Esophagus squamous epithelium (tissue), 5 donors: ENCODE measurements at places on chromosomes 4 and X. TPM values are rescaled to one million over a fixed set of nuclear protein-coding genes. Genes with fewer than 3 reads are reported as not detected.

DNA sequence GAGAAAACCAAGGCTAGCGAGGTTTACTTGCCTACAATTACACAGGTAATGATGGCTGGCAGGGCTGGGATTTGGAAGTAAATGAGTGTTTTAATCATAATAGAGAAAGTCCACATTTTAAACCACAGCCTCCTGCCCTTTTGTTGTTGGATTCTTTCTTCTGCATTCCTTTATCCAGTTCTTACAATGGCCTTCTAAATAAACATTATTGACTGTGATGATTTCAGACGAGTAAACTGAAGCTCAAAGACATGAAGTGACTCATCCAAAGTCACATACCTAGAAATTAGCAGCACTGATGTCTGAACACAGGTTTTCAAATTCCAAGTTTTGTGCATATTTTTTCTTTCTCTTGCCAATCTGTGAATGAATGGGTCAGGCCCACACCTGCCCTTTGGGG is 51.2 kb upstream of the C1QTNF7 start:
- no peak for DNase-seq

DNA sequence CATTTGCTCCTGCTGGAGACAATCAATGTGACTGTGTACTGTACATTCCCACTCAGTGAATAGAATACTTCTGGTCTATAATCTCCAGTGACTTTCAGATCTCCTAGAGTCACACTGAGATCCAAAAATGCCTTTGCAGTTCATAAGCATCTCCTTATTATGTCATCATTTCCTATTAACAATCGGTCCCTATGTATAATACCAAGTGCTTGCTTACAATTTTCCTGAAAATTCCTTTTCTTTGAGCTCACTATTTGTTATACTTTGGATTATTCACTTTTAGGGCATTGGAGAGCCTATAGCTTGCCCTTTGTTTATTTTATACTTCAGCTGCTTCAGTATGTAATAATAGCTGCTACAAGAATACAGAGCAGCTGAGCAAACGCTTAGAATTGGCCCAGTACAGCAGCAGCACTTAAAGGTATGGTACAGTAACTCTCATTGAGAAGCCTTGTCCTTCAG is 313.0 kb downstream of the DCTD start:
- no peak for DNase-seq

- DNase-seq = no peak
Measured at GRCh38 chr4:48367016-48367415, 25.7 kb downstream of the SLAIN2 start.

DNA sequence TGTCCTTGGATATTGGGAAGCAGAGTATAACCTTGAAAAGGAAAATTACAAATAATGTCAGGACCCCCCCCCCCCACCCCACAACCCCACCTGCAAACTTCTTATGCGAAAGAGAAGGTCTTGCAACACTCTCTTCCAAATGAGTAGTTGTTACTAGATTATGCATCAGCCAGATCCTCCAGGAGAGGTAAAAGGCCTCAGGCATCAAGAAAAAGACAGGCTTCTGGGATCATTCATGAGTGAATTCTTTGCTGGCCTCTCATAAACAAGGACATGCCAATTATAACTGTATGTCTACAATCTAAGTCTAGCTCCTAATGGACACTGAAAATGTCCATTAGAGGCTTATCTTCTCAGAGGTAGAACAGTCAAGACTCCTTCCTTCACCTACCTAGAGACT is 1443.3 kb downstream of the RAPGEF2 start:
- no peak for DNase-seq

Gene CDS1
- total RNA-seq = 25.2 TPM

Gene TRPC5OS
- total RNA-seq = not detected

Gene OTUD6A
- not detected for total RNA-seq

GRCh38 chr4:54783402-54784110 is 125.8 kb downstream of the KIT start:
- DNase-seq = no peak

Gene MAGEA11
- not detected for total RNA-seq

Gene ADH7
- 173 TPM for total RNA-seq

Gene UGT2A1
- not detected for total RNA-seq

- DNase-seq = no peak
Measured at GRCh38 chr4:179605196-179605595, 2163.0 kb upstream of the AGA start.

DNA sequence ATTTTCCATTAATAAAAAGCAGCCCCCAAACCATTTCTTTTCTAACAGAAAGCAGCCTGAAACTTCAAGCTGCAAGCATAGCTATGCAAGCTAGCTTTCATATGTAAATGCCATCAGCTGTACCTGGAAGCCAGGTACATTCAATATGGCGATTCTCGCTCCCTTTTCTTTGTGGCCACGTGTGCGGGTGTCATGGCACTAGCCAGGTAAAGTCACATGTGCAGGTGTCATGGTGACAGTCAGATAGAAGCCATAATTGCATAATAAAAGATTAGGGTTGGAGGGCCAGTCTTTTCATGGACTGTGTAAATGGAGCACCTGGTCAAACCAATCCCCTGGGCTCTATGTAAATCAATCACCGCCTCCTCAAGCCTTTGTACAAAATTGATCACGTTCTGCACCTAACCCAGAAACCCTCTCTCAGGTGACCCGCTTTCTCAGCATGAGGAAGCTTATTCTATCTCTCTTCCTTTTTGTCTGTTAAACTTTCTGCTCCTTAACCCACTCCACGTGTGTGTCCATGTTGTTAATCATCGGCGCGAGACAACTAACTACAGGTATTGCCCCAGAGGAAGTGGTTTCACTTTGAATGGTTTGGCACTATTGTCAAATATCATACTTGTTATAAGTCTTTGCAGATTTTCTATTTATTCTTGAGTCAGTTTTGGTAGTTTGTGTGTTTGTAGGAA is 18.0 kb upstream of the RHOXF2 start:
- DNase-seq = no peak

Gene SCARB2
- 91.2 TPM for total RNA-seq

DNA sequence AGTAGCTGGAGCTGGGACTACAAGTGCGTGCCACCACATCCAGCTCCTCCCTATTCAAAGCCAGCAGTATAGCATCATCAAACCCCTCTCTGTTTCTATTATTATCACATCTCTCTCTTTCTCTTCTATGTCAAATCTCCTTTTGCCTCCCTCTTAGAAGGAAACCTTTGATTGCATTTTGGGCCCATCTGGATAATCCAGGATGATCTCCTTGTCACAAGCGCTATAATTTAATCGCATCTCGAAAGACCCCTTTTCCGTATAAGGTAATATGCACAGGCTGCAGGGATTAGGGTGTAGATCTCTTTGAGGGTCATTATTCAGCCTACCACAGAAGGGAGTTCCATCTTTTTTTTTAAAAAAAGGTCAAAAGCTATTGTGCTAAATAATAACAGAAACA is 46.4 kb upstream of the TBC1D9 start:
- no peak for DNase-seq

Gene XG
- total RNA-seq = 8.0 TPM

DNA sequence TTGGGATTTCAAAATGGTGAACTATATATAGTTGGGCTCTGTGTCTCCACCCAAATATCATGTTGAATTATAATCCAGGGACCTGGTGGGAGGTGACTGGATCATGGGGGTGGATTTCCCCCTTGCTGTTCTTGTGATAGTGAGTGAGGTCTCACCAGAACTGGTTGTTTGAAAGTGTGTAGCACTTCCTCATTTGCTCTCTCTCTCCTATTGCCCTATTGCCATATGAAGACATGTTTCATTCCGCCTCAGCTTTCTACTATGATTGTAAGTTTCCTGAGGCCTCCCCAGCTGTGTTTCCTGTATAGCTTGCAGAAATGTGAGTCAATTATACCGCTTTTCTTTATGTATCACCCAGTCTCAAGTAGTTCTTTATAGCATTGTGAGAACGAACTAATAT is 545.6 kb downstream of the TRAM1L1 start:
- DNase-seq = no peak

DNA sequence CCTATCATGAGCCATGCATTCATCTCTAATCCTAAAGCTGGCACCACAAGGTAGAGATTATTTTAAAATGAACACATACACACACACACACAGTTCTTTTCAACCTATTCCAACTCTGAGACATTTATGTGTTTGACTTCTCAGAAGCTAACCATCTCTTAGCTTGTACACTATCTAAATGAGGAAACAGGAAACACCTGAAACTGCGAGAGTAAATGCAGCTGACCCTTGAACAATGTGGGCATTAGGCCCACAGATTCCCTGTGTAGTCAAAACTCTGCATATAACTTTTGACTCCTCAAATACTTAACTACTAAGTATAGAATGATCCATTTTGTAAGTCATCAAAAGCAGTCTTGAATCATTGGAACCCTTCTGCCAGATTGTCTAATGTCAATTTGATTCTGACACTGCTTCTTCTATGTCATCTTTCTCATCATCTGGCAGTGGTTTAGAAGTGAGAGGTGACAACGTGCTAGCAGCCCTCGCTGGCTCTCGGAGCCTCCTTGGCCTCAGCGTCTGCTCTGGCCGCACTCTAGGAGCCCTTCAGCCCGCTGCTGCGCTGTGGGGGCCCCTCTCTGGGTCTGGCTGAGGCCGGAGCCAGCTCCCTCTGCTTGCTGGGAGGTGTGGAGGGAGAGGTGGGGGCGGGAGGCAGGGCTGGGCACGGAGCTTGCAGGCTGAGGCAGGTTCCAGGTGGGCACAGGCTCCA is 21.4 kb upstream of the IL15 start:
- no peak for DNase-seq

DNA sequence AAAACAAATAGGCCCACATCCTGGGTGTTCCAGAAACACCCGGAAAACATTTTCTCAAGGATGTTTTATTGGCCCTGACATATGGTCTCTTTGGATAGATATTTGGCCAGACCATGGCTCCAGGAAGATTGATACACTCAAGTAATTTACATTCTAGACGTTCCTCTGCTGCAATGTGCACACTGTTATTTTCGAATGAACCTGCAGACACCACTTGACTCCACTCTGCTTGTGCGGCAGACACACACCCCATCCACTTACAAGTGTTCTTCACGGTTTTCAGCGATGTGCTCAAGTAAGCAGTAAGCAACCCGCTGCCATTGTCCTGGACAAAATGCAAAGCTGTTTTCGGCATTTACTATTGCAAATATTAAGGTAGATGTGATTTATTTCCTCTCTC is 12.0 kb upstream of the GPM6A start:
- no peak for DNase-seq

- DNase-seq = no peak
Measured at GRCh38 chr4:20570981-20571715, 129.1 kb upstream of the PACRGL start.

Gene XKRX
- 2.3 TPM for total RNA-seq

Gene VCX3A
- not detected for total RNA-seq

- no peak for DNase-seq
Measured at GRCh38 chr4:88985088-88985773, 71.8 kb downstream of the FAM13A start.

DNA sequence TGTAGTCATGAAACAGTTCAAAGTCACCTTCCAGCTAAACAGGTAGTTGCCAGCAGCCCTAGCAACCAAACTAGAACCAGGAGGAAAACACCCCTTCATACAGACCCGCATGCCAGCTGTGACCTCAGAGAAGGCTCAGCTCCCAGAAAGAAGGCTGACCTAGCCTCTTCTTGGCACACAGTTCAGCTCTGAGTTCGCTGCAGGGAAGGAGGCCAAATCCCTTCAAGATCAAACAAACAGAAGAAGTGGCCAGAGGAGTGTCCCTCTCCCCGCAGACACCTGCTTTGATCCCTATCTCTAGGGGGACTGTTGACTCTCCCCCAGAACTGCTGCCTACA is 56.0 kb downstream of the HADH start:
- DNase-seq = no peak

DNA sequence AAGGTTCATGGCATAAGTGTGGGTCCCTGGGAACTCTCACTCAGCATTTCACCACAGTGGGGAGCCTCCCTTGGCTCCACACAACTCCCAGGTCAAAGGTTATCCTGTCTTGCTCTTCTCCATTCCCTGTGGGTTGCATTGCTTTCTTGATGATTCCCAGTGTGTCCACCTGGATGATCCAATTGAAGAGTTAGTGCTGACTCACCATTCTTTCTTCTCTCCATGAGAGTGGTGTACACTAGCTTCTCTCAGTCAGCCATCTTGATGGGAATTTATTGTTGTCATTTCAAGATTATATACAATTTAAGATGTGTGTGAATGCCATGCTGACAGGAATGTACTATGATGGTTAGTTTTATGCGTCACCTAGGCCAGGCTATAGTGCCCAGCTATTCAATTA is 25.6 kb upstream of the C4orf17 start:
- DNase-seq = no peak

DNA sequence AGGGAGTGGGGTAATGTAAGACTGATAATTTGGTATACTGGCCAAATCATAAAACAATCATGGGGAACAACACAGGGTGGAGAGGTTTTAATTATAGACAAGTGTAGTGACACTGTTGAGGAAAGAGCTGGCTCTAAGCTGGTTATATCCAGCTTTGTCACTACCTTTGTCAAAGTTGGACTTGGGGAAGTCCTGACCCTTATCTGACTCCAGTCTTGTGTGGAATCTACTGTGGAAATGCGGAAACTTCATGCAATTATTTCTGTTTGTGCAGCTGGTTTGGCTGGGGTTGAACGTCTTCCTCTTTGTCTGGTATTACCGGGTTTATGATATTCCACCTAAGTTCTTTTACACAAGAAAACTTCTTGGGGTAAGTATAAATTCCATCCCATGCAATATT is 2.0 kb downstream of the CYBB start:
- no peak for DNase-seq

GRCh38 chrX:2933125-2933900 is 4.2 kb upstream of the ARSD start:
- no peak for DNase-seq

- no peak for DNase-seq
Measured at GRCh38 chr4:13527192-13527980, 16.9 kb downstream of the NKX3-2 start.

GRCh38 chr4:94574616-94575015 is 122.9 kb downstream of the PDLIM5 start:
- DNase-seq = no peak

Gene RS1
- not detected for total RNA-seq

DNA sequence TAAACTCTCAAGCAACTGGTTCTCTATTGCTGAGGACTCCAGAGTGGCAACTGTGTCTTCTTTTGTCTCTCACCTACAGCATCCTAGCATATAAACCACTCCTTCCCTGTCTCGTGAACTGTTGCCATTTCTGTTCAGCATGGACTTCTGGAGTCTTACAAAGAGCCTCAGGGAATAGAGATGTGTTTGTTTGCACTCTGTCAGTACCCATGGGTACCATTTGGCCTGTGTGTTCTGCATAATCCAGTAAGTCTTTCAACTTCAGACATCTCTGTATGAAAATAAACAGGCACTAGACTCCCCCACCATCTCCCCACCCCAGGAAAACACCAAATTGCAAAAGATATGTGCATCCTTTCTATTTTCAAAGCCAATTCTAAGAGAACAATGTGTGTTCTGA is 1351.6 kb upstream of the PABPC4L start:
- no peak for DNase-seq

Gene RHOXF1
- not detected for total RNA-seq

DNA sequence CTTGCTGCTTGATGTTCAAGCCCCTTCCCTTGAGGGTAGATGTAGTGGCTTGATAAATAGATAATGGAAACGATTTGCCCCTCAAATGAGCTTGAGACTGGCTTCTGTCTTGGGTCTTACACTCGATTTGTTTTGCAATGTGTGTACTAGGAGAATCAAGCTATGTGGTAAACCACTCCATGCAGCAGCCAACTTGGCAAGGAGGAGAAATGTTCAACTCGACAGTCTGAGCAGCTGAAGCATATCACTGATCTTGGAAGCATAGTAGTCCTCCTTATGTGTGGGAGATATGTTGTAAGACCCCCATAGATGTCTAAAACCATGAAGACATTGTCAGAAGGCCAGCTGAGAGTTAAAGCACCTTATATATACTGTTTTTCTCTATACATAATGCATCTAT is 125.3 kb downstream of the CCNG2 start:
- no peak for DNase-seq

Gene CLIC2
- total RNA-seq = 3.0 TPM

GRCh38 chr4:180669680-180670079 is 1573.5 kb upstream of the TENM3 start:
- DNase-seq = no peak
